Activated naive CD4-positive, alpha-beta T cell treated with anti-CD3 and anti-CD28 coated beads for 36 hours (primary cell): ENCODE measurements at places on chromosomes 2 and 18. TPM values are rescaled to one million over a fixed set of nuclear protein-coding genes. Genes with fewer than 3 reads are reported as not detected.

DNA sequence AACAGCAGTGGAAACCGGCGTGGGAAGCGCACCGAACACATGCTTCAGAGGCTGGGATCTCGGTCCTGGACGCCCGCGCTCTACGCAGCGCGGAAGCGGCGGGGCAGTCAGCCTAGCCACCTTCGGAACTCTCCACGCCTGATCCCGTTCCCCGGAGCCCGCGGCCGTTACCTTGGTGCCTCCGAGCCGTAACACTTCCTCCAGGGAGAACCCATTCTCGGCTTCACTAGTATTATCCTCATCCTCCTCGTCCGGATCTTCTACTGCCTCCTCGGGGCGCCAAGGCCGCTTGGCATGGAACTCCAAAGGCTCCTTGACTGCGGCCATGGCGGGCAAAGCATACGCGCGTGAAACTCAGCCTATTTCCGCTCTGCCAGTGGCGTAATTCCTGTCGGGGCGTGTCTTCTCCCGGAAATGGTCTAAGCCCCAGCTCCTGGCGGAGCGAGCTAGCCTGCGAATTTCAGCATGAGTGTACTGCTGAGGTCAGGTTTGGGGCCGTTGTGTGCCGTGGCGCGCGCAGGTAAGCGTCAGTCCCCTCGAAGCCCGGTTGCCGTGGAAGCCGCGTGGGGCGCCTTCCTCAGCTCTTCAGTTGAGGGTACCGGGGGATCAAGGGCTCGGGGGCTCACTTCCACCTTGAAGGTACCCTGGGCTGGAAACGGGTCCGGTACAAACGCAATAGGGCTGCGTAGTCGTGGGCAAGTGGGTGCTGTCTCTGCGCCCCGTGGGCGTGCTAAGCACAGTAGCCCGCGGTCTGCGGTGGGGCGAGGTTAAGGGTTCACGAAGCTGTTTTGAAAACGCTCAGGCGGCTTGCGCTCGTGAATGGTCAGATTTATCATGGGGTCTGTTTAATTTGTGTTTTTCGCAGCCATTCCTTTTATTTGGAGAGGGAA lies at the start of the genes CEBPZ and NDUFAF7:
TSS of gene CEBPZ (minus strand) at position 356 of the 890 bp plus-strand sequence. CDS start at position 327, 29 bp downstream.
TSS of gene NDUFAF7 (plus strand) at position 418 of the 890 bp plus-strand sequence. CDS start at position 466, 48 bp downstream.
- DNase-seq: peak; percentile 96

DNA sequence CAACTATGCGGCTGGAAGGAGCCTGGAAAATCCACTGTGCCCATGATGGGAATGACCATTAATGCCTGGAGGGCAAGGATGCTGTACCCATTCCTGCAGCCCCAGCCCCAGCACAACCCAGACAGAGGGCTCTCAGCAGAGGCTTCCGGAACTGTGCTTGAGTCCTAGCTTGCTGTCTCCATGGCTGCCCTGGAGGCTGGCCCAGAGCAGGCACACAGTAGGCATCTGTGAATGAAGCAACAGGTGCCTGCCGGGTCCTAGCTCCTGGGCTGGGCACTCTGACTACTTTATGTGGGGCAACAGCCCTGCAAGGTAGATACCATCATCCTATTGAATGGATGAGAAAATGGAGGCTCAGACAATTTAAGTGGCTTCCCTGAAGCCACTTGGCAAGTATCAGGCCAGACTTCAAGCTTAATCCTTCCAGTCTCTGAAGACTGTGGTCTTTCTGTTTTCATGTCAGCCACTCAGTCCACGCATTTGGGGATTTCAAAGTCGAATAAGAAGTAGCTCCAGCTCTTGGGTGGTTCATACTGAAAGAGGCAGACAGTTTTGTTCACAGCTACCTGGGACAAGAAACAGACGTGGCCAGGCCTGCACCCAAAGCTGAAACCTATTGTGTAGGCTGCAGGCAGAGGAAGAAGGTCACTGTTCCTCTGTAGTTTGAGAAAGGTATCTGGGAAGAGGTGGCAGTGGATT lies 237.5 kb downstream of the ZBTB7C start:
- no peak for DNase-seq

DNA sequence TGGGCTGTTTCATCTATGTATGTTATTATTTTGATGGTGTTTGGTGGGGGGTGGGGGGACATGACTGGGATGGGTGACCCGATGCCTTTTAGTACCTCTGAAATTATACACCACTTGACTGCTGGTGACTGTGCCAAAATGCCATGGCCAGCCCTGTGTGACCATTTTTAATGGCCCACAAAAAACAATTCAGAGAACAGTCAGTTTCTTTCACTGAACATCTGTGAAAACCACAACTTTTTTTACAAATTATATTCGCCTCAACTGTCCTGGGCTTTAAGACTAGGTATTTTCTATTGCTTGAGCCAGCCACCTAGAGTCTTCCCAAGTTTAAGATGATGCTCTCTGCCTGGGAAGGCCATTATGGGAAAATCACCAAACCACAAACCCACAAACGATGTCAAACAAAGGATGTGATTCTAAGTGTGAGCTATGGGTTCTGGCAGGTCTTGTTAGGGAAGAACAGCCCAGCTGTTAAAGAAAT lies 33.9 kb downstream of the FN1 start:
- DNase-seq: no peak

GRCh38 chr2:214575030-214575429 lies 164.2 kb downstream of the VWC2L start:
- no peak for DNase-seq

DNA sequence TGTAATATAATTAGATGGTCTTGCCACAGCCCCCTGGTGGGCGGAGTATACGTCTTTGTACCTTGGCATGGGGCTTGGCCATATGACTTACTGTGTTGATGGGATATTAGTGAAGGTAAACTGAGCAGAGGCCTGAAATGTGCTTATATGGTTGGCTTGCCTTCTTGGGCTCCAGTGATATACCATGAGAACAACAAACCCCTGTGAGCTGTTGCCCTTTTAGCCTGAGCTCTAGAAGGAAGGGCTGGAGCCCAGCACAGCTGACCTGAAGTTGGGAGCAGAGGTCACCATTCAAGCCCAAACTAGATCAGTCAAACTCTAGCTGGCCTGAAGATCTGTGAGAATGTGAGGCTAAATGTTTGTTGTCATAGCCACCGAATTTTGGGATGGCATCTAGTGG lies 75.2 kb upstream of the CD302 start:
- no peak for DNase-seq

DNA sequence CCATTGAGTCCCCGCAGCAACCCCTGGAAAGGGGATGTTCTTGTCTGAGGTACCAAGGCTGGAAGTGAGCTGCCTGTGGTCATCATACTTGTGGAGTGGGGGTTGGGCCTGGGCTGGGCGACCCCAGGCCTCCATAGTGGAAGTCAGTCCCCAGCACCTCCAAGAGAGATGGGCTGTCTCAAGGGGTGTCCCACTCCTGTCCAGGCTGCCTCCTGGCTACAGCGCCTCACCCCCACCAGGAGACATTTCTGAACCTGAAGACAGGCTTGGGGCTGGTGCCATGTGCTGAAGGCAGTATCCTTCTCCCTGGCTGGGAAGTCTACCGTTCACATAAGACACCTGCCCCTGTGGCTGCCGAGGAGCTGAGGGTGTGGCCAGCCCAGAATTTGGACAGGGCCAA lies 28.9 kb downstream of the INHBB start:
- DNase-seq: no peak

GRCh38 chr2:54601339-54601738 lies 122.1 kb upstream of the EML6 start:
- DNase-seq: no peak

DNA sequence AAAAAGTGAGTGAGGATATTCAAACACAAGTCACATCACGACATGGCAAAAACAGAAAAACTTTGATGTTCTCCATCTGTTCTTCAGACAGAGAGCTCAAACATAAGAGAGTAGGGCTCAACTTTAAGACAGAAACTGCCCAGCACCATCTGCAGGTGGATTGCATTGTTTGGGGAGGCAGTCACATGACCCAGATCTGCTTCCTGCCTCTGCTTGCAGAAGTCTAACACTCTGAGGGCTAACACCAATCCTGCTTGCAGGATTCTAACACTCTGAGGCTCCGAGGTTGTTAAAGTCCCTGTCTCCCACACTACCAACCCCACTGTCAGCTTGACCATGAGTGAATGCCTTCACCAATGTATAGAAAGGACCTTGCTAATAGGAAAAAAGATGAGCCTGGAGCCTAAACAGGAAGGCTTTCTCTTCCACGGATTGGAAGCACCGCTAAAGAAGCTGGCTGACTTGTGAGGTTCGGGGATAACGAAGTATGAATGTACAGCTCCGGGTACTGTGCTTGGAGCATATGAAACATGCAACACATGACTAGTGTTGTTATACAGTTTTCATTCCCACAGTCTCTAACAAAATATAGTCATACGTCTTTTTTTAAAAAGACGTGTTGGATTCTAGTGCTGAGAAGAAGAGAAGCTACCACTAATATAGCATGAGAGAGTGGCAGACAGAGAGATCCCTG lies 176.6 kb upstream of the CREB1 start:
- peak; percentile 65 for DNase-seq

DNA sequence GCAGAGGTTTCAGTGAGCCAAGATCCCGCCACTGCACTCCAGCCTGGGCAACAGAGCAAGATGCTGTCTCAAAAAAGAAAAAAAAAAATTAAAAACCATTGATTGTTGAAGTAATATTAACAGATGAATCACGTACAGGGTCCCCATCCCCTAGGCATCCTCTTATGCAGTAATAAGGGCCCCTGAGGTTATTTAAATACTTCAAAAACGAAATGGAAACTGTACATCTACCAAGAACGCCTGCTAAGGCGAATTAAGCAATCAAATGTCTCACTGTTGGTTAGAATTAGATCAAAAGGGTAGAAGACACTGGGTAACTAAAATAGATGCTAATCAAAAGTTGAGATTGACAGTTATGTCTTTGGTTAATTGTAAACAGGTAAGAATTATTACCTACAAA lies 7.5 kb downstream of the TRABD2A start:
- DNase-seq: peak; percentile 23

DNA sequence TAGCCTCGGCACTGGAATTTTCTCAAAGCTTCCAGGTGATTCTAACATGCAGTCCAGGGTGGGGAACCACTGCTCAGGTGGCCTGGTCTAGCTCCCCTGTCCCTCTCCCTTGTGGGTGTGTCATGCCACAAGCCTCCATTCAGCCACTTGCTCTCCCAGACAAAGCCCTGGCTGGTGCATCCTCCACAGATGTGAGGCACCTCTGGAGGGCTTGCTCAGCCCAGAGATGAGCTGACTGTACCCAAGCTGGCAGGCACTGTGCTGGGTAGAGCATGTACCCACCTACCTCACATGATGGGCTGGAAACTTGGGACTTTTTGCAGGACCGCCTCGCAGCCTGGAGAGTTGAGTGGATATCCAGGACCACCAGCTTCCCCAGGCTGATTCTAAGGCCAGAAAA lies 88.1 kb downstream of the ZBTB7C start:
- no peak for DNase-seq

DNA sequence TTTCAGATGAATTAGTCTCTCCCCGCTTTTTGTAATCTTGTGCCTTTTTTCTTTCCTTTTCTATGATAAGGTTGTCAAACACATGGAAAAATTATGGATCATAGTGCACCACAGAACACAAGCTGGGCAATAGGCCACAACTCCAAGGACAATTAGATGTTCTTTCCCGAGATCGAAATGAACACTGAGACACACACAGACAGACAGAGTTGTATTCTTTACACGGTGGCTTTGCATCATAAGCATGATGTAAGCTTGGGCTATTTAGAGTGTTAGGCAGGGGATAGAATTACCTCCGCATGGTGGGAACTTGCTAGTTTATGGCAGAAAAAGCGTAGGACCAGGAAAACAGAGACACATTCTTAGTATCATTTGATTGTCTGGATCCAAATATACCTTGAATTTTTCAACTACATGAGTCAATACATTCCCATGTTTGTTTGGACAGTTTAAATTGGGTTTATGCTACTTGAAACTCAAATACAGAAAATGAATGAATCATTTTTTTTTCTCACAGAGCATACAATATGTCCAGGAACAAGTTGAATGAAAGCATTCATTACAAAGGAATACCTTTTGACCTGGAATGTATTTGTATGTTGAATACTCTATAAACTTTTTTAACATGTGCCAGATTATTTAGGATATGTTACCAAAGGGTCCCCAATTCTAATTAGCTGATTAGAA lies 1611.5 kb upstream of the TMEFF2 start:
- DNase-seq: no peak

DNA sequence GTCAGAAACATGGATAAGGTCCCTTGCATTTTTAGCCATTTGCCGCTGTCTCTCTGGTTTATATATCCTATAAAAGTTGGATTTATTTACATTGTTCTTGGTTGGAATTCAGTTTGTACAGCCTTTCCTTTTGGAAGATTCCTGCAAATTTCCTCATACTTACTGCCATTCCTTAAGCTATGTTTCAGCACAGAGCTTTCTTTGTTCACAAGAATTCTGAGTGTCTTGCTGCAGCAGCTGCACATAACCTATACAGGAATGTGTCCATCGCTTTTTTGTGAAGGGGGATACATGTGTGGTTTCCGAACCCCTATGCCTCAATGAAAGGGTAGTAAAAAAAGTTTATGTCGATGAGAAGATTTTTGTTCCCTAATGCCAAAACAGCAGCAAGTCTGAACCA lies 48.3 kb upstream of the CCDC68 start:
- DNase-seq: no peak

GRCh38 chr2:85251070-85251616 lies 76.6 kb downstream of the TGOLN2 start:
- no peak for DNase-seq

DNA sequence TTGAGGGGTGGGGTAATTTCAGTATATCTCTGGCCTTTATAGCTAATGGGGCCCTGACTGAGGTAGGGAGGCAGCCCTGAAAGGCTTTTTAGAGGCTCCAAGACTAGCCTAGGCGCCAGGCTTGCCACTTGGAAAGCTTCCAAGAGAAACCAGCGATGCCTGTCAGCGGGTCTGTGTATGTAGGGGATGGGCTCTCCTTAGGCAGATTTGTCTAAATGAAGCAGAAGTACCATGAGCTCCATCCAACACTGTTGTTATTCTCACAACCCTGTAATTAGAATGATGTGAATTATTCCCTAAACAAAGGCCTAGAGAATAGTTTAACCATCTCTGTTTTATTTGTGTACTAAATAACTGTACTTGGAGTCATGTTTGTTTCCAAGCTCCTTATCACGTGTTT lies 138.1 kb downstream of the B3GNT2 start:
- DNase-seq: no peak

DNA sequence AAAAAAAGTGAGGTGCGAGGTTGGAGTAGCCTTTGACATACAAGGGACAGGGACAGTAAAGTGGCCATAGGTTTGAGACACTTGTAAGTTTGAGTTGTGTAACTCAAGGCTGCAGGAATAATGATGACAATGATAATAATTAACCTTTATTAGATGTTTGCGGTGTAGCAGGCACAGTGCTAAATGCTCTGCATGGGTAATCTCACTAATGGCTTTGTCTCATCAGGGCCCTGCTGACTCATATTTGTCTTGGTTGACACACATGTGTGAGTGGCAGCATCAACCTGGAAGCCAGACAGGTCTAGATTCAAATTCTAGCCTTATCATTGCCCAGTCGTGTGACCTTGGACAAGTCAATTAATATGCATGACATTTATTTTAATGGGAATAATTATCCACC lies 126.2 kb downstream of the FSHR start:
- DNase-seq: no peak

GRCh38 chr2:207750345-207750744 lies 19.4 kb downstream of the FZD5 start:
- DNase-seq: no peak

The SERPINB5 gene
- not detected for total RNA-seq

The SLC35F6 gene
- total RNA-seq: 2.7 TPM

The BMPR2 gene
- total RNA-seq: 4.2 TPM

The OR6B2 gene
- total RNA-seq: not detected
